ENCODE measurements at places on chromosomes 7 and 10.

DNA sequence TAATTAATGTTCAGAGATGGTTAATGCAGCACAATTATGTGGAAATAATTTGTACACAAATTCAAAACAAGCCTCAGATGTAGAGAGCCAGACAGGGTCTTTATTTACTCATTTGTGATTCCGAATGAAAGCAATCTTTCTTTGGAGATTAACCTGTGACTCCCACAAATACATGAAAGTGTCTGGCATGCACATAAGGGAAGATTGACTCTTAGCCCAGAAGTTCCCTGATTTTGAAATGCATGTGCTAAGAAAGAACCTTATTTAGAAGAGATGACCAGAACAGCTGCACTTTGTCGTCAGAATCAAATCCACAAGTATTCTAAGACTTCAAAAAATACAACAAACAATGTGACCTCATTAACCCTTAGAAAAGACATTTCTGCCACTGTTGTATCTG is 45.1 kb downstream of the RNLS start:
- no peak for DNase-seq

DNA sequence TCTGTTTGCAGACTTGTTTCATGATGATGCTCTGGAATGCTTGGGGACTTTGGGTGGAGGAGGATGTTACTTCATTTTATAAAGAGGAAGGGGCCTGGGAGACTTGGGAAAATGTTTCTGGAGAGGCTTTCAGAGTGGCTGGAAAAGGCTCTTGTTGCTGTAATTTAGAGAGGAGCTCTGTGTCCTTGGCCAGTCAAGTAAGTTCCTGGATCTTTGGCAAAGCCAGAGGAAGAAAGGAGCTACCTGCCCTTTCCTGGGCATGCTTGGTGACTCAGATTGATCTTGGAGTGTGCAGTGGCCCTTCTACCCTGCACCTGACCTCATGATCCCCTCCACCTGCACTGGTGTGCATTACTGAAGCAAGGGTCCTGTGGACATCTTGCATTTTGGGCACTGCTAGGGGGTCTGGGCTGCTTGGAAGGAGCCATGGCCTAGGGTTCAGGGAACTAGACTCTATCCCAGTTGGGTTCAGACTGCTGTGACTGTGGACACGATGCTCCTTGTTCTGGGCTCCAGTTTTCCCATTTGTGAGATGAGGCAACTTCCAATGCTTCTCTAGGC is 56.1 kb downstream of the ADCYAP1R1 start:
- no peak for DNase-seq

DNA sequence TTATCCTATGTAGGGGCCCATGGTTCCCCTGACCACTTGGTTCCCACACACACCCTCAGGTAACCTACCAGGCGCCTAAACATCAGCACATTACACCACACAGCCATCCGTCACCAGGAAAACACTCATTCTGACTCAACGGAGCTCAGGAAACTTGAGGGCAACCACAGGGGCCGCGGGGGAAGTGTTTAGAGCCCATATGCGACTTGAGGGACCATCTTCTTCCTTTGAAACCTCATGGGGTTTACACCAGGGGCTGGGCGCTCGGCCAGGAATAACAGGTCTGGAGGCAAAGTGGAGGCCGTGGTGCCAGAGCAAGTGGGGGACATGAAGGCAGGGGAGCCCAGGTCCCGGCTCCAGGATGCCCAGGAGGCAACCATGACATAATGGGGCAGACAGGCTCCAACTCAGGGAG is 1.5 kb downstream of the STX1A start:
- DNase-seq: no peak

DNA sequence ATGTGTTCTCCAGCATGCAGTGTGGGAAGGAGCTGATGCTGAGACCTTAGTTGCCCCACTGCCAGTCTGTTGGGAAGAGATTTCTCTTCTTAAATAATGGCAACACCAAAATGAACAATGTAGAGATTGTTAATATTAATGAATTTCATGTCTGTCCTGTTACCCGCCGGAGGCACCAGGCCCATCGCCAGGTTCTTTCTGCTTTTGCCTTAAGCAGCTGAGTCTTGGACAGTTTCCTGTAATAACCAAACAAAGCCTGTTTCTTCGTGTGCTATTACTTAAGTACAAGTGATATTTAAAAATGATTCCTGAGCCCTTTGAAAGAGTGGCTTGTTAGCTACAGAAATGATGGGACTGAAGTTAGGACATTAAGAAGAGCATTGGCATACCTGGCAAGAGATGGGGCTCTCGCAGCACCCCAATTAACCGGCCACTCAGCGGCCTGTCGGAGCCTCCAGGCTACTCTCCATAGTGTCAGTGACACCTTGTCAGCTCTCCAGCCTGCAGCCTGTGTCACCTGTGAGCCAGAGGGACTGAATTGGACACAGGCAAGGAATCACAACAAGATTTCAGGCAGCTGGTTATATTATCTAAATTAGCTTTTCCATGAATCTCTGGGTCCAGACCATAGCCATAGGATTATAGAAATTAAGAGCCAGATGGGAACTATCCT is 142.0 kb downstream of the CELF2 start:
- DNase-seq: no peak

GRCh38 chr7:139127648-139128047 is 18.1 kb upstream of the ZC3HAV1 start:
- DNase-seq: no peak

DNA sequence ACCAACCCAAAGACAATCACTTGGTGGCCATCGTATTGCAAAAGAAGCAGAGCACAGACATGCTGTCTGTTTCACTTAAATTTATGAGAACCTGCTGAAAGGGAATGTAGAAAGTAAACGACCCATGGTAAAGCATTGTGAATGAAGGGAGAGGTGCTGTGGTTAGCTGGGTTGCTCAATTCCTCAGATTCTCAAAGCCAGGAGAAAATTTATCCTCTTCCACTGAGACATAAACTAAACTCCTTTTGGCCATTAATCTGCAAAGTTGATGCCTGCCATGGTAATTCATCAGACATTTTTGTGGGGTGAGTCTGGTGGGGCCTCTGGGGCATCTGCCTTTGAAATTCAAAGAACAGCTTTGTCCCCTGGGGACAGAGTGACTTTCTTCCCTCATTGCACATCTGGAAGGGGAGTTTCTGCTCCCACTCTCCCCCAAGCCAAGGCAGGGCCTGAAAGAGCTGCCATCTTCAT is 951.0 kb downstream of the LRMDA start:
- DNase-seq: no peak

GRCh38 chr7:94411188-94411466 is 16.4 kb downstream of the COL1A2 start:
- no peak for DNase-seq

DNA sequence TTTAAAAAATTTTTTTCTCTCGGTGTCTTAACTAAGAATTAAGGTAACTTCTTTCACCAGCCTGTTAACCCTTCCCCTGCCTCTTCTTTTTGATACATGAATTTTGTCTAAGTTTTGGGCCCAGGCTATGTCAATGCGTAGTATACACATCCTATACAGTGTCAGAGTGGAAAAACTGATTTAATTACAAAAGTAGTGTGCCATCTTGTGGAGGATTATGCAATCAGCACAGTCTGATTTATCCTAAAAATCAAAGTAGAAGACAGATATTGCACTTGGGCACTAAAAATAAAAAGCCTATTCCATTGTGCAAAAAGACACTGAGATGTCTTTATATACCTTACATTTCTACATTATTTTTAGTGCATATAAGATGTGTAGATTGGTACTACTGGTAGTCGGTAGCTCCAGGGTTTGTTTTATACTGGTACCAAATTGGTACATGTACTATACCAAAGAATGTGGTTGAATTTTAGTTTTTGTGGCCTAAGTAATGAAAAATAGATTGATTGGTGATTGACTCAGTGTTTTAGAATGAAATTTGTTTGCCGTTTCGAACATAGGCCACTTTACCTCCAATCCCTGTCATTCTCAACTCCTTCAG is 96.6 kb downstream of the MKLN1 start:
- DNase-seq: peak; percentile 7

DNA sequence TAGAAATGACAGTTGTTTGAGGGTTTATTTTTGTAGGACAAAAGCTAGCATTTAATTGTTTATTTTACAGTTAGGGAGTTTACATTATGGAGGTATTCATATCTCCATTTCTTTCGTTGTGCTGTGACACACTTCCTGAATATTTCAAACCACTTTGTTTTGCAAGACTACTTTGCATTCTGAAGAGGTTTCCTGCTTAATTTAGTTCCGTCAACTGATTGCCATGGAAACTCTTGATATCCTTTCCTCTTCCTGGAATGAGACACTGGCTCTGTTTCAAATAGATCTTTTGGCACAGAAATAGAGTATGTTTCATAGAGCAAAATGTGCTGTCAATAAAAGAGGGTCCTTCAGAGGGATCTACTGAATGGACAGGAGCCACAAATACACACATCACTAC is 159.5 kb upstream of the AGR3 start:
- DNase-seq: no peak

DNA sequence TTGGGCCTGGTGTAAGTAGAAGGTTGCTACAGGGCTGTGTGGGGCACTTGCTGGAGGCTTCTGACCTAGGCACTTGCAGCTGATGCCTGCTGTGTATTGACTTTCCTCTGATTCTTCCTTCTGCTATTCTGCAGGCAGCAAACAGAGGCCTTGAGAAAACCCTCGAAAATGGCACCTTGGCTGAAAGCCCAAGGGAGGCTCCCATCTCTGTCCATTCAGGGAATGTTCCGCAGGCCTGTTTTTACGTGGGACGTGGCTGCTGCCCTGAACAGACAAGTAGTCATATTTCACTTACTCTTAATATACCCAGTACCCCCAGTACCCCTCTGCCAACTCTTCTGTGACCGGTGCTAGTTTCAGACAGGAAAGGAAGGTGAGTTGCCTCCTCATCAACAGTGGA is 664.7 kb downstream of the INHBA start:
- no peak for DNase-seq

DNA sequence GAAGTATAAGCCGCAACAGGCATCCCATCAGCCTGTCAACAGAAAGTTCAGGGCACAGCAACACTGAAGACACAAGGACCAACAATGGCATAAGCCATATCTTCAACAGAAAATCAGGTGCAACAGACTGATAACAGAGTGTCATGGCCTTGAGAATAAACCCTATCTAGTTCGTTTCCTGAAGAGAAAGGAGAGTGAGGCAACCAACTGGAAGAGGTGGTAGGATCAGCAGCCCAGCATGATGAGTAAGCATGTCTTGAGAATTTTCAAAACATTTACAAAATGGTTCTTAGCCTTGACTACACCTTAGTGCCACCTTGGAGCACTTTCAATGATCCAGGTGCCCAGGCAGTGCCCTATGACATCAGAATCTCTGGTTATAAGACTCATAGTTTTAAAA is 290.2 kb upstream of the SEMA3C start:
- no peak for DNase-seq

GRCh38 chr7:43637114-43637806 is 54.4 kb downstream of the STK17A start:
- DNase-seq: no peak

- no peak for DNase-seq
These were observed 119.1 kb upstream of the PFKP start for GRCh38 chr10:2948127-2948854.

- DNase-seq: peak; percentile 75
These were observed at the start of gene PSMC2 for GRCh38 chr7:103347507-103348267. Gene PSMC2, plus strand, starts transcription at chr7:103347643. Its CDS starts 69 bp downstream, at chr7:103347712.

GRCh38 chr7:37493810-37494209 is 45.1 kb upstream of the ELMO1 start:
- no peak for DNase-seq

DNA sequence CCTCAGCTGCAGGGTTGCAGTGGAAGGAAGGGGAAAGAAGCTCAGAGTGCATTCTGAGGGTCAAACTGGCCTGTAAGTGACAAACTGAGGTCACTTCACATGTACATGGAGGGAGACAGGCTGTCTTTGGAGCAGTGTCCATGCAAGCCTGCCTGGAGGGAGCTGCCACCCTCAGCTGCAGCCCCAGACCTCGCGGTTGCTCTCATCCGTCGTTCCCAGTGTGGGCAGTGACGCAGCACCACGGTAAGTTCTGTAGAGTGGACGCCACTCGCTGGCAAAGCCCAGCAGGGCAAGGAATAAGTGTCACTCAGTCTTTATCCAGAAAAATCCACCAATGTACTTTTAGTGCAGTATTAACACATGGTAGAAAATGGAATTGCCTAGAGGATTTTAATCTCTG is 225.7 kb downstream of the MGMT start:
- DNase-seq: no peak

- DNase-seq: no peak
These were observed 167.0 kb downstream of the GATA3 start for GRCh38 chr10:8221451-8221850.

DNA sequence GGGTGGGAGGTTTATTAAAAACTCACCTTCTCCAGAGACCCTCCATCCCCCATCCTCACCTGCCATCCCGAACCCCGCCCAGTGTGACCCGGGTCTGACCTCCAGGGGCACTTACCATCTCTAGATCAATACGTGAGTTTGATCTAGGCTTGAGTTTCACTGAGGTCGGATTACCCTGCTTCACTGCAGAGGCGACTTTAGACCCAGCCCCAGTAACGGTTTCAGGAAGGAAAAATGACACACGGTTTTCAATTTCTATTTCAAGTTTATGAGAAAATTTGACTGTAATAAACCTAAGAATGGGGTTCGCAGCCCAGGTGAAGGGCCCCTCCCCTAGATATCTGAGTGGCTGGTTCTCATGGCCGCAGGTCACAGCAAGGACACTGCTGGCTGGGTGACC is 33.1 kb downstream of the RCC1L start:
- no peak for DNase-seq

DNA sequence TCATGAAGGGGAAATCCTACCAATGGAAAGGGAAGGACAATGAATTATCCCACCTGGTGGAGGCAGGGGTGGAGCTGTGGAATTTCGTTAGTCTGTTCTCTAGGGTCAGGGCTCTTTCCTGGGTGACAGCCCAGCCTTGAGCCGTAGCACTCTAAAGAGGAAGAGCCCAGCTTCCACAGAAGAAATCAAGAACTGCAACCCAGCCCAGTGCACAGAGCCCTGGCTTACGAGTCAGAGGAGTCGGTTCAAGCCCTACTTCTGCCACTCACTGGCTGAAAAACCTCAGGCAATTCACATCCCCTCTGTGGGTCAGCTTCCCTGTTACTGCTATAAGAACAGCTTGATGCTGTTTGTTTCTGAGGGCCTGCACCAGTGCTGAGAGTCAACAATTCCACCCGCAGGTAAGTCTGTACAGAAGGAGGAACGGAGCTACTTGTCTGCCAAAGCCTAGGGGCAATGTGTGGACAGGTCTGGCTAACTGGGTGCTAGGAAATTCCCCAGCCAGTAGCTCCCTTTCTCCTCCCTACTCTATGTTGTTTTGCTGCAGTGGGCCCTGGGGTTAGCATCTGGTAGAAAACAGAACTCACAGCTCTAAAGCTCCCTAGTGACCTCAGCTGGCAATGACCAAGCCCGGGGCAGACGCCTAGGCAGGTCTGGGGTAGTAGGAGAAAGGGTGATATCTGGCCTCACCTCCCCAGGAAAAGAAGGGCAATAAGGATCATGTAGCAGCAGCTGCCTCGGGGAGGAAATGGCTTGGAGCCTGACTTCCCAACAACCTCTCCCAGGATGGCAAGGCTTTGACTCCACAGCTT is 3.3 kb downstream of the AVPI1 start:
- DNase-seq: no peak

DNA sequence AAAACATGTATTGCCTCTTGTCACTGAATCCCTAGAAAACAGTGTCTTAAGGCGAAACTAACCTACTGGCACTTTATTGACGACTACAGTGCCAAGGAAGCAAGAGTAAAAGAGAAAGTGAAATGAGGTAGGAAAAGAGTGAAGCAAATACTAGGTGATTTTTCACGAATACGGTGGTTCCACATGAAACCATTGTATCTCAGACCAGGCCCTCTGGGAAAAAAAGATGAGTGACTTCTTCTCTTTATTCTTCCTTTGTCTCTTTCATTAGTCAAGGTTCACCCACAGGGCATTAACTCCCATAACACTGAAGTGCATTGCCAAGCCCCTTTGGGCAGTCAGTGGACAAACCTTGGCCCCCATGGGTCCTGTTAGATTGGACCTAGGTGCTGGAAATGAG is 16.2 kb upstream of the MACC1 start:
- no peak for DNase-seq

All from NCI-H524 treated with DMSO at 0.1 percent for 48 hours (cell line).